ENCODE measurements at places on chromosomes 3 and 15.

GRCh38 chr3:72432246-72432645 is 416.0 kb downstream of the SHQ1 start:
- DNase-seq = no peak

DNA sequence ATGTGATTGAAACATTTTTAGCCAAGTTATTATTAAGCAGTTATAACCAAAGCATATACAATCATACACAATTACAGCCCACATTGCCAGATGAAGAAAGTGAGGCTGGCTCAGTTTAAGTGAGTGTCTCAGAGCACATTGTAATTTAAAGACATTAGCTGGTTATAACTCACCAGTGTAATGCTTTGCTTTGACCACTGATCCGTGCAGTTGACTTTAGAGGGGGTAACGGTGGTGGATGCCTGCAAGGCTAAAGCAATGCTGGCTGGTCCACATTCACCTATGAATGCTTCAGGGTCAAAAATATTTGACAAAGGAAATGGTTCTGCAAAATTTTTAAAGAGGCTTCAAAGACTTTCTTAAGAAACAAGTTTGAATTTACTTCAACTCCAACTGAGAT is 1.2 kb downstream of the C3orf85 start:
- no peak for DNase-seq

DNA sequence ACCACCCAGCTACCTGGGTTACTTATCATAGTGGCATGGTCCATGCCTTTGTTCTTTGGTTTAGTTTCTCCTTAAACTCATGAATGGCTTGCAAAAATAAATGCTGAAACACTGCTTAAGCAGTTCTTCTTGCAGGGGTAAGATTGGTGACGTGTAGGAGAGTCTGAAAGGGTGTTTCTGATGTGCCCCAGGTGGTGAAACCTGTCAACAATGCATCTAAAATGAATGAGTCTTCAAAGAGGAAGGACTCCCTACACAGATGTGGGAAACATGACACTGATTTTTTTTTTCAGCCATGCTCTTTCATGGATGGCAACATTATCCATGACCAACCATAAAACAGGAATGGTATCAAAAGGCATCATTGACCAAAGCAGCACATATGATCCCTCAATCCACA is 72.0 kb downstream of the KCNH8 start:
- no peak for DNase-seq

DNA sequence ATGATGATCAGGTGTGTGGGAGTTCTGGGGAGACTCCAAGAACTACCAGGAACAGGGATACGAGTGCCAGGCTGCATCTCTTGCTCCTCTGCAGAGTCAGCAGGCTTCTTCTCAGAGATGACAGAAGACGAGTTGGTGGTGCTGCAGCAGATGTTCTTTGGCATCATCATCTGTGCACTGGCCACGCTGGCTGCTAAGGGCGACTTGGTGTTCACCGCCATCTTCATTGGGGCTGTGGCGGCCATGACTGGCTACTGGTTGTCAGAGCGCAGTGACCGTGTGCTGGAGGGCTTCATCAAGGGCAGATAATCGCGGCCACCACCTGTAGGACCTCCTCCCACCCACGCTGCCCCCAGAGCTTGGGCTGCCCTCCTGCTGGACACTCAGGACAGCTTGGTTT is 7.9 kb downstream of the PRRT3 start:
- peak; percentile 70 for DNase-seq

DNA sequence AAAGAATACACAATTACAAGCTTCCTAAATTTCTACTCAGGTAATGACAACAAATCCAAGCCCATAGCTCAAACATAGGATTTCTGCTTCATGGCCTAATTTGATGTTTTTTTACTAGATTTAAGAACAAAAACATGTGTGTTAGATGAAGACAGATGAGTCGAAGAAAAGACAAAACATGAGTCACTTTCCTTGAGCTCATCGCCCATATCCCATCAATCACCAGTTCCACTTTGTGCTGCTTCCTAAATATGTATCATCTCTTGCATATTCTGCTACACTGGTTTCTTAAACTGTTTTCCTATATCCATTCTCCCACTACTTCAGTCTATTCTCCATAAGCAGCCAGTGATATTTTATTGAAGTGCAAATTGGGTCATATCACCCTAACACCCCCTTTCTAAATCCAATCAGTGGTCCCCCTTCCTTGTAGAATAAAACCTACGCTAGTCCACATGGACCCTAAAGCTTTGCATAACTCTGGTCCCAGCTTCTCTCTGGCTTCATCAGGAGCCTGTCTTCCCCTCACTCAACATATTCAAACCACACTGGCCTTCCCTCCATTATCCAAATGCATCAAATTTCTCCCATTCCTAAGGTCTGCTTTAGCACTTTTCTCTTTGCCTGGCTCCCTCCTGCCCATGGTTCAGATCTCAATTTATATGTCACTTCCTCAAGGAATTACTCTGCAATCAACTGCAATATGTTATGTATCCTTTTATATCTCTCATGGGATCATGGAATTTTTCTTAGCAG is 1033.9 kb downstream of the FHIT start:
- no peak for DNase-seq

- DNase-seq = no peak
These were observed 94.8 kb downstream of the GBE1 start for GRCh38 chr3:81666502-81667121.

- DNase-seq = no peak
These were observed 8.3 kb upstream of the USP8 start for GRCh38 chr15:50415752-50416404.

GRCh38 chr15:84755736-84756527 is 7.5 kb downstream of the ZNF592 start:
- no peak for DNase-seq

DNA sequence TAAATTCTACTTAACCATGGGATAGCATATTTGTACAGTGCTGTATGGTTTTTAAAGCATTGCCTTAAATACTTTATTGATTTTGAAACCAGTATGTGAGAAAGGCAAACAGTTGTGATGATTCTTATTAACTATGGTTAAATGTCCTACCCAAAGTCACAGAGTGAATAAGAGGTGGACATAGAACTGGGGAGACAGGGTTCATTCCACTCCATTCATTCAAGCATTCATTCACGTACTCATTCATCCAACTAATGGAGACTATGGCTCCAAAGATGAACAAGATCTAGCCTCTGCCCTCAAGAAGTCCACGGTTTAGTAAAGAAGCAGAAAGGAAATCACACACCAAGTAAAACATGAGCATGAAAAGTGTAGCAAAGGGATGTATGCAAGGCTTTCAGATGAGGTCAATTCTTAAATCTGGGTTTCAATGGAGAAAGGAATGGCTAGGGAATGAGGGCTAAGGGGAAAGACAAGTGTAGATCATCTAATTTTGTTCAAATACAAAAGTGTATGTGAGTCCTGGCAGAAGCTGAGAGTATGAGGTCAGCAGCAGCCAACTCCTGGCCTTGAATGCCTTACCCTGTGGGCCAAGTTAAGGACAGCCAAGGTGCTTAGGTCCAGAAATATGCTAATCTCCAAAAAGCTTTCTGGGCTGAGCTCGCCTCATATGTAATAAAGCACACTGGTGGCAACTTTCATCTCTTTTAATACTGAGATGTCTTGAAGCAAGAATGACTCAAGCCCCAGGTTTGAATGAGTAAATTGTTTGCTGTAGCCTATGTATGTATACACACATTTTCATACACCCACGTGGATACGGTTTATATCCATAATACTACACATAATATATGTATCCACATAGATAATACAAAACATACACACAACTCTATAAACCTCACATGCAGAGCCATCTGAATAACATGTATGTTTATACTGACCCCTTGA is 4.3 kb downstream of the TNIK start:
- no peak for DNase-seq

GRCh38 chr3:52849656-52850055 is 14.8 kb upstream of the MUSTN1 start:
- no peak for DNase-seq

DNA sequence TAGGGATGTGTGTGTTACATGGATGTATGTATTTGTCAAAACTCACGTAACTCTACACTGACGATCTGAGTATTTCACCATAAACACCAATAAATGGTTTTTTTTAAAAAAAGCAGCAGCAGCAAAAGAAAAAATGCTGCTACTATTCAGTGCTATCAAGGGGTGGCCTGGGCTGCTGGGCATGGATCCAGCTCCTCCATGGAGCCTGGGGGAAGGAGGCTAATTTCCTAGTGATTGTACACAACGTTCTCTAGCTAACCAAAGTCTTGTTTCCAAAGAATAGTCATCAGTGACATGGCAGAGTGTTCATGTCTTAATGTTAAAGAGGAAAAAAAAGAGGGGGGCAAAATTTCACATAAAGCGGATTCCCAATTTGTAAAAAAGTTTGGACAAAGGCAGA is 29.0 kb downstream of the POMGNT2 start:
- no peak for DNase-seq
